ENCODE measurements at places on chromosomes 11 and 22.

- no peak for DNase-seq
Observed at GRCh38 chr11:12075822-12076821, 34.3 kb upstream of the MICAL2 start.

DNA sequence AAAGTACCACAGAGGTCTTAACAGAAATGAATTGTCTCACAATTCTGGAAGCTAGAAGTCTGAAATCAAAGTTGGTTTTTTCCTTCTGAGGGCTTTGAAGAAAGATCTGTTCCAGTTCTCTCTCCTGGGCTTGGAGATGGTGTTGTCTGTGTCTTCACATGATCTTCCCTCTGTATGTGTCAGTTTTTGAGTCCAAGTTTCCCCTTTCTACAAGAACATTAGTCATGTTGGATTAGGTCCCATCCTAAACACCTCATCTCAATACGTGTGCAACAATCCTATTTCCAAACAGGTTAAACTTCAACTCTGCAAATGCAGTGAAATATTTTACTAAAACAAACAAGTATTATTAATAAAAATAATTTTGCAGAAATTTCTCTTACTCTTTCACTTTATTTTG lies 3.1 kb upstream of the PTS start:
- DNase-seq = no peak

DNA sequence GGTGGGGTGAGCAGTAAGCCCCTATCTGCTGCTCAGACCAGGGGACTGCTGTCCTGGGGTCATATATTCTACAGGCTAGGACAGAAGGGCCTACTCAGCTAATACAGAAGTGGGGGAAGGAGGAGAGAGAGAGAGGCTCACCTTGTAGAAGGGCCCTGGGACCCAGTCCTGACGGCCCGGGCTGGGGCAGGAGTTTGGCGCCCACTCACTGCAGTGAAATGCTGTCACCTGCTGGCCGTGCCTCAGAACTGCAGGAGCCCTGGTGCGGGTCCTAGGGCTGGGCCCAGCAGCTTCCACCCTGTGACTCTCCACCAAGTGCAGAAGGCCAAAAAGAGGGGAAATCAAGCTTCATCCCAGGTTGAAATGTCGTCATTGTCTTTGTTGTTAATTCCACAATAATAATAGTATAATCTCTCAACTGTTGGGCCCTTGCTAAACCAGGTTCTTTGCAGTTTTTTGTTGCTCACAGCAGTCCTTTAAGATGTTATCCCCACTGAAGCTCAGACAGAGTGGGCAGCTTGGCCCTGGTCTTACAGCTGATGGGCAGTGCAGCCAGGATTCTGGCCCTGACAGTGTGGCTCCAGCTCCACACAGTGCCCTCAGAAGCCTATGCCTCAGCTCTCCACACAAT lies 29.6 kb downstream of the TRIM29 start:
- DNase-seq = peak; percentile 62

GRCh38 chr11:33753304-33753967 lies 17.2 kb upstream of the CD59 start:
- no peak for DNase-seq

DNA sequence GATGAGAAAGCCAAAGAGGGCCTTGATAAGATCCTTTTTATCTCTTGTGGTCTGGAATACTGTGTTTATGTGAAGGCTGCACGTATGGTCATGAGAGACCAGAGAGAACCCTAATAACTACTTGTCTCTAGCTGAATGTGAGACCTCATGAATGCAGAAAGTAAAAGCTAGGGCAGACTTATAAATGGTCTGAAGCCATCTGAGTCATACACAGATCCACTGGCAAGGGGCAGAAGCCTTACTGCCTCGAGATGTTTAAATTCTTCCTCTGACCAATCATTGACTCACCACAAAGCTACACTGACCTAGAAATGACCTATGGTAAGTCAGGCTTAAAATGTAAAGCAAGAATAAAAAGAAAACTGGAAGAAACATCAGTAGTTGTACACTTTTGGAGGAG lies 22.7 kb upstream of the OR4B1 start:
- DNase-seq = no peak

DNA sequence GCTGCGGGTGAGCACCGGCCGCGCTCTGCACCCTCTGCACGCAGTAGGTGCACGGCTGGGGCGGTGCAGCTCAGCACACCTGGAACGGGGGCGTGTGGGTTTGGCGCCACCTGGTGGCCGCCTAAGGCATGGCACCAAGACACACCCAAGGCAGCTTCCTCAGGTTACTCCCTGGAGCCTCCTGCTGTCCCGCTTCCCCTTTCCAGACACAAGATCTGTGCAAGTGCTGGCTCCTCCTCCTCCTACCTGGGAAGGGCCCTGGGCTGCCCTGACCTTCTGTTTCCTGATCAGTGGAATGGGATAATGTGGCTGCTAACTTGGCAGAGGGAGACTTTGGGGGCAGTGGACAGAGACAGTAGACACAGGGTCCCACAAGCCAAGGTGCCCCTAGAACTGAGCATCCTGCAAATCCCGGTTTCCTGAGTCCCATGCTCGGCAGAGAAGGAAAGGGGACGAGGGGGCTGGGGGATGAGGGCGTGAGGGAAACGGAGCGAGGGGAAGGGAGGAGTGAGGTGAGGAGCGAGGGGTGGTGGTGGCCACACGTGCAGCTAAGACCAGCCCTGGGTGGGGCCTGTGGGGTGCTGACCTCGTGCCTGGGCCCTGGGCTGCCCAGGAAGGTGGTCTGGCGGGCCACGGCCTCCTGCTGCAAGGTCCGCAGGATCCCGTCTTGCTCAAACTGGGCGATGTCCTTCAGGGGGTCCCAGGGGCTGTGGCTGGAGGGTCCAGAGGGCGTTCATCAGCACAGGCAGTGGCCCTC lies 34.8 kb upstream of the CARS1 start:
- peak; percentile 51 for DNase-seq

GRCh38 chr11:45756384-45757010 lies 48.5 kb upstream of the SLC35C1 start:
- no peak for DNase-seq

All from KG1 (cell line).